ENCODE measurements at places on chromosomes 1 and 21. TPM values are rescaled to one million over a fixed set of nuclear protein-coding genes. Genes with fewer than 3 reads are reported as not detected.

Gene CRABP2
- 142 TPM for total RNA-seq

DNA sequence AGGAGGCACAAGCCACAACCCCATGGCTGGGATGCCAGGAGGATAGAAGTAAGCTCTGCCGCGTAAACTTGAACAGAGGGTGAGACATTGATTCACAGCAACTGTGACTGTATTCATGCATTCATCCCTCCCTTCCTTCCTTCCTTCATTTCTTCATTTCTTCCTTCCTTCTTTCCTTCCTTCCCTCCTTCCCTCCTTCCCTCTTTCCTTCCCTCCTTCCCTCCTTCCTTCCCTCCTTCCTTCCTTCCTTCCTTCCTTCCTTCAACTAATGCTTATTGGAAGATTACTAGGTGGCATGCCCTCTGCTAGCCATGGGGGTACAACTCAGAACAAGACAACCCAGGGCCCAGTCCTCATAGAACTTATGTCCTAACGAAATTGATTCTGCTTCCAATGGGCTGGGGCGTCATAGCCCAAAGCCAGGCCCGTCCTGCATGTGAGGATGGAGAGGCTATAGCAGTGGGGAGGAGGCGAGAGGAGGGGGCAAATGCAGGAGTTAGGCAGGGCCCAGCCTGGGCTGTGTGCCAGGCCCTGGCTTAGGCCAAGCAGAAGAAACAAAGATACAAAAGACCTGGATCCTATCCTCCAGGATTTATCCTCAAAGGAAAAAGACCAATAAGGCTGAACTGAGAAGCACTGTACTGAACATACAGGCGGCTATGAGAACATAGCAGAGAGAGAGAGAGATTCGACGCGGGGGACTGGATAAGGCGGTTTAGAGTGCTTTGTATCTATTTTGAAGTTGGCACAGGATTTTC lies 24.4 kb upstream of the PAXBP1 start:
- H3K27me3 ChIP-seq, result peaks cover 18% of the 10 kb centered on the region
- no peak for DNase-seq
- H3K36me3 ChIP-seq, result no peaks in the 10 kb centered on the region

GRCh38 chr1:23836037-23836436 lies 10.8 kb upstream of the HMGCL start:
- no peak for DNase-seq
- no peak overlapping the region for H3K27ac ChIP-seq
- no peaks in the 10 kb centered on the region for H3K4me1 ChIP-seq
- no peaks in the 10 kb centered on the region for H3K36me3 ChIP-seq

GRCh38 chr1:7915826-7916500 lies 24.7 kb downstream of the TNFRSF9 start:
- no peak overlapping the region for H3K27ac ChIP-seq
- H3K4me3 ChIP-seq, result no peak overlapping the region
- no peak for DNase-seq
- H3K36me3 ChIP-seq, result no peaks in the 10 kb centered on the region
- no peaks in the 10 kb centered on the region for H3K27me3 ChIP-seq
- H3K4me1 ChIP-seq, result no peaks in the 10 kb centered on the region

All from PC-9 (cell line).